Heart right ventricle (tissue), 16 donors: ENCODE measurements at places on chromosomes 7 and 10. TPM values are rescaled to one million over a fixed set of nuclear protein-coding genes. Genes with fewer than 3 reads are reported as not detected.

GRCh38 chr7:45574669-45575500 lies 717 bp downstream of the ADCY1 start:
- peak; percentile 55 for DNase-seq
- peaks cover 20% of the 10 kb centered on the region for H3K4me1 ChIP-seq
- H3K4me3 ChIP-seq, result peak overlapping the region; percentile 66
- peaks cover 26% of the 10 kb centered on the region for H3K27me3 ChIP-seq
- no peak overlapping the region for H3K27ac ChIP-seq
- H3K36me3 ChIP-seq, result no peaks in the 10 kb centered on the region

Gene ACSM6
- not detected for polyA plus RNA-seq

DNA sequence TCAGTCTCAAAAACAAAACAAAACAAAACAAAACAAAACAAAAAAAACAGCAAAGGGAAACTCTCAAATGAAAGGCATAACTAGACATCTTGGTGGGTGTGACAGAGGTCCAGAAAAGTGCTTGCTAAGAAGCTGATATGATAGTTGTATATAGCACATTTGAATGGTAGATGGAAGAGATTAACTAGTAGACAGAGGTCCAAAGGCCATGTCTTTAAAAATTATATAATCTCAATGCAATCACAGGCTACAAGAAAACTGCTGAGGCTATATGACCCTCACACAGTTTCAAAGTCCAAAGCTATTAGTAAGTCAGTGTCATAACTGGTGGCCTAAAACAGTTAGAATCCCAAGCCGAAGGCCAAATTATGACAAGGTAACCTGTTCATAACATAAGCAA lies 15.6 kb upstream of the CUBN start:
- no peak overlapping the region for H3K4me3 ChIP-seq
- no peak for DNase-seq
- H3K4me1 ChIP-seq, result no peaks in the 10 kb centered on the region
- no peak overlapping the region for H3K27ac ChIP-seq

Gene DYNC1I1
- polyA plus RNA-seq, result 7.4 TPM

Gene HTR5A
- polyA plus RNA-seq, result not detected

Gene CPXM2
- 2.7 TPM for polyA plus RNA-seq

Gene MBL2
- not detected for polyA plus RNA-seq

Gene OR6B1
- polyA plus RNA-seq, result not detected
